GM10248 (cell line): ENCODE measurements at places on chromosomes 5 and 9.

- DNase-seq: no peak
Measured at GRCh38 chr5:168341178-168341577, 49.7 kb downstream of the WWC1 start.

DNA sequence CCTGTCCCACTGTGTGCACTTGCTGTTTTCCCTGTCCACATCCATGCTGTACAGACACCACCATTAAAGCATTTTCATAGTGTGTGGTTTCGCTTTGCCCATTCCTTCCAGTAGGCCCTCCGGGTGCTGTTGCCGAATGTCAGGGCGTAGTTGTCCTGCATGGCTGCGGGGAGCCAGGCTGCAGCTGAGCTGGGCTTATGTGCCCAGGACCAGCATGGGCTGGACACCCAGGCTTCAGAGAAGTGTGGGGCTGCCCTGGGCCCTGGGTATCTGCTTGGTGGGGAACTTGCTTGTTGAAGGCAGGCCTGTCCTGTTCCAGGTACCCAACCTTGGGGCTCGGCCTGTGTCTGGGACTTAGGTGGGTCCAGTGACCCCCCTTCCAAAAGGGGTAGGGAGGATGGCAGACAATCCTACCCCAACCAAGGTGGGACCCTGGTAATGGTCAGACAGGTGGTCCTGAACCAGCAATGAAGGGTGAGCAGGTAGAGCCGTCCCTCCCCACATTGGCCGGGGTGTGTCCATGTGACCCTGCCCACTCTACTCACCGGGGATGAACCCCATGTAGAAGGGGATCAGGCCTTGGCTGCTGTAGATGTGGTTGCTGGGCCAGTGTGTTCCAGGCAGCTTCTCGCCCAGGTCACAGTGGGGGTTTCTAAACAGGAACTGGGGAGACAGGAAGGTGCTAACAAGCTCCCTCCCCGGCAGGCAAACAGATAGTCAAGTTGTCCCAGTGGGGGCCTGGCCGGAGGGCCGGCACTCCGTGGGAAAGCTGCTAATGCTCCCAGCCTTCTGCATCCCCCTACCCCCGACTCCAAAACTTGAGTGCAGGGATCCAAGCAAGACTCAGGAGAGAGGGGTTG is 2.8 kb downstream of the TUBB4B start:
- no peak for DNase-seq

GRCh38 chr5:180303226-180304015 is 11.5 kb upstream of the MAPK9 start:
- no peak for DNase-seq

DNA sequence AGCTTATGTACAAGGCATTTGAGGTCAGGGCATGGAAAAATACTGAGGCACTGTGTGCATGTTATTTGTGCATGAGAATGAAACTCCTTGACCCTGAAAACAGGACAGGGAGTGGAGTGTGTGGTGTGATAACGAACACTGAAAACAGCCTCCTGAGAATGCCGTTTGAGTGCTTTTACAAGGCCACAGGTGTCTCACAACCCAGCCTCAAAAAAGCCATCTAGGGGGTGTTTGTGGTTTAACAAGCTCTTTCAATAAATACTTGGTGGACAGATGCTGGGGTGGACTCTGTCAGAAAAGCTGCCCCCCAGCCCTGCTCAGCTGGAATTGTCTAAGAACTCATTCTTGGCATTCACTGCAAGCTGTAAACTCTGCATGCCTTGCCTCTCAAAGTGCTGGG is 94.0 kb upstream of the SLC25A48 start:
- no peak for DNase-seq

- DNase-seq: no peak
Measured at GRCh38 chr5:33975852-33976251, 8.6 kb downstream of the SLC45A2 start.

DNA sequence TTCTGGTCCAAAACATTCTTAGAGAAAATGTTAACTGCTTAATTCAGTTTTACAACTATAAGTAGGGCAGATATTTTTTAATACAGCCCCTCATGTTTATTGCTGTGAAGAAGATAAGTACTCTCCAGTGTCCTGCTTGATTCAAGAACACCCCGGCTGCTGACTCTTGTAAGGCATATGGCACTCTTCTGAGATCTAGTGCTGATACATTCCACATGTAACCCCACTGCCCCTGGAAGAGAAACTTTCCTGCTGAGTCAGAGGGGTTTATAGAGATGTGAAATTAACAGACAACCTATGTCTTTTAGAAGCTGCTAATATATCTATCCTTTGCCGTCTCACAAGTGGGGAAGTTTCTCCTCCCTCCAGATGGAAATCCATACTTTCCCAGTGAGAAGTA is 1.0 kb upstream of the MINAR2 start:
- DNase-seq: no peak

DNA sequence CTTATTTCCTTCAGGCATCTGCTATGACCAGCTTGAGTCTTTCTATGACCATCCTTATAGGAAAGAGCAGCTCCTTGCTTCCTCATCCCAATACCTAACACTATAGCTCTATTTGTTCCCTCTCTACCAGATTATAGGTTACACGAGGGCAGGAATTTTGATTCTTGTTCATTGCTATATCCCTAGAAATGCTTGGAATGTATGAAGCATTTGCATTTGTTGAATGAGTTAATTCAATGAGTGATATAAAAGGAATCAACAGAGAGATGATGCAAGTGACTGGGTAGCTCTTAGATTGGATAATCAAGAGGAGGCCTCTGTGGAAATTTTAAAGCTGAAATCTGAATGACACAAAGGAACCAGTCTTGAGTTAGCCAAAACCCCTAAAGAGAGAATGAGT is 13.9 kb downstream of the ZCCHC9 start:
- DNase-seq: no peak

- DNase-seq: no peak
Measured at GRCh38 chr5:118775790-118776499, 212.4 kb downstream of the DTWD2 start.
